Suppressor macrophage (primary cell): ENCODE measurements at places on chromosomes 3 and 15.

DNA sequence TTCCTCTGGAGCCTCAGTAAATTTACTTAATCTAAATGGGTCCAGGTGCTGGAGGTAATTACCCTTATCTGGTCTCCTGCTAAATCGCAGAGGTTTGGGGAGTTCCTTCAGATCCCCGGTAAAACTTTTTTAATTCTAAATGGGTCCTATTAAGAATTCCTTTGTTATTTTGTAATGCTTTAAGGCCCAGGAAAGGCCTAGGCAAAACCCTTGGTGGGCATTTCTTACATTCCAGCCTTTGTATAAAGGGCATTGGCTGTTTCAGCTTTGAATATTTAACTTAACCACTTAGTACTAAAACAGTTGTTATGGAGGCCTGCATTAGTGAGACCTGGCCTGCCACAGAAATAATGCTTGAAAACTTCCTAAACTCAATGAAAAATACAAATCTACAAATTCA, 14.9 kb upstream of the ZNF662 start:
- no peak for DNase-seq

DNA sequence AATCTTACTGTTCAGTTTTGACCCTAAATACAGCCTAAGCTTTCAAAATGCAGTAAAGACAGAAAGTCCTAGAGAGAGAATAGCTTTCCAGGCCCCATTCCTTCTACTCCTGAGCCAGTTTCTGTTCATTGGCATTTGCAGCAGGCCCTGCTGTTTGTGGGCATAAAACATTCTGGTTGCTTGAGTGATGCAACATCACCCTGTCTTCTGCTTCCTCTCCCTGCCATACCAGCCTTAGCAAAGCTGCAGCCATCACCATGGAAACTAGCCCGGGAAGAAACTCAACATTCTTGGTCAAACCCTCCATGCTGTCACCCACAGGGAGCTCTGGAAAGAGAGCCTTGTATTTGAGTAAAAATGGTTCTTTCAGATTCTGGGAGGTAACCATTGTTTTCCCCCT, 325.7 kb downstream of the MAGI1 start:
- DNase-seq: no peak

DNA sequence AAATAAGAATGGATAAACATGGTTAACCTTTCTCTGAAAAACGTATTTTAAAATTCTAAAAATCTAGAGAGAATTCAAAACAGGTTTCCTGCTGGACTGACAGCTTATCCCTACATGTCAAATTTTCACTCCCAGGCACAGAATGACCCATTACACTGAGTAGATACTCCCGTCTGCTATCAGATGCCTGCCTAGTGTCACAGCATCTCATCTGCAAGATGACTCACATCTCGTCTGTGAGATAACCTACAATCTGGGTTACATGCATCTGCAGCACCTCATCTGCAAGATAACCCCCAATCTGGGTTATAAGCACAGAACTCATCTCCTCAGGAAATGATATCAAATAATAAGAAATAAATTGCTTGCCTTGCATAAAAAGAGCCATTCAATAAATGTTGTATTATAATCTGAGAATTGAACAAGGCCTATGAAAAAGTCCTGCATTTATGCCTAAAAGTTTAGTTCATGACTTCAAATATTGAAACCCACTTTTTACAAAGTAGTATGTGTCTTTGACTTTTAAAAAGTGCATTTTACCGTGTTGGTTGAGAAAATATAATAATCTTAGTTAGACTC, 188.3 kb upstream of the THBS1 start:
- DNase-seq: no peak

DNA sequence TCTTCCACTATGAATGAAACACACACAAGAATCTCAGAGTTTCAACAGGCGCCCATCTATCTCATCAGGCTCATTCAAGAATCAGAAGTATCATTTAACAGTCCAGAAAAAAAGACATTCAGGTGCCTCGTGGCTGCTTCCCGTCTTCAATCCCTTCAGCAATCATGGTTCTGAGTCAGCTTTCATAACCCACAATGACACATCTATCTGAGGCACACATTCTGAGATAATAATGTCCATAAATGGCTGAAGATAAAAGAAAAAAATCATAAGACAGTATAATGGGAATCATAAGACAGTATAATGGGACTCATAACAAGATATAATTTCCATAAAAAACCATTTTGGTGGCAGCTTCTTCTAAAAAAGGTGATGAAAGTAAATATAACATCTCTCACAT, 52.4 kb downstream of the TNIK start:
- peak; percentile 13 for DNase-seq

- DNase-seq: no peak
Measured at GRCh38 chr3:122642935-122643334, 37.7 kb upstream of the PARP14 start.

DNA sequence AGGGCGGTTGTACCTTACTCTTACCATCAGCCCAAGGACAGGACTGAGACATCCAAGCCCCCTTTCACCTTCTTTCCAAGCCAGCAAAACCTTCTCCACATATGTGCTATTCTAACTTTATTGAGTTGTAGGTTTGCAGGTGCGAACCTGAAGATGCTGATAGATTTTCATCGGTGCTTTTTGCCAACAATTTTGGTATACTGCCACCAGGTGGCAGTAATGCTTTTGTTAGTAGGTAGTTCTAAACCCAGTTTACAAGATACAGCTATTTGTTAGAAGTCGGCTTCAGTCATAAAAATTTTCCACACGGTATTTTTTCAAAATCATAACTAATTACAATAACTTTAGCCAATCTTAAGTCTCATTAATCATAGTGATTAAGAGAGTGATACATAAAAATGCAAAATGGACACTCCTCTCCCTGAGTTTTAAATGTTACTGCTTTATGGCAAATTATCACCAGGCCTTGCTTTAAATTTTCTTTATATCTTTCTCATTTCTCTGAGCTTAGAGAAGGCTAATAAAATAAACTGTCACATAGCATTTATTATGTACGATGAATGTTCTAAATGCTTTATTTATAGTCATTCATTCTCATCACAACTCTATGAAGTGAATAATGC, 636 bp downstream of the TBC1D21 start:
- peak; percentile 78 for DNase-seq

GRCh38 chr3:62970648-62971047, 95.4 kb upstream of the CADPS start:
- DNase-seq: no peak

DNA sequence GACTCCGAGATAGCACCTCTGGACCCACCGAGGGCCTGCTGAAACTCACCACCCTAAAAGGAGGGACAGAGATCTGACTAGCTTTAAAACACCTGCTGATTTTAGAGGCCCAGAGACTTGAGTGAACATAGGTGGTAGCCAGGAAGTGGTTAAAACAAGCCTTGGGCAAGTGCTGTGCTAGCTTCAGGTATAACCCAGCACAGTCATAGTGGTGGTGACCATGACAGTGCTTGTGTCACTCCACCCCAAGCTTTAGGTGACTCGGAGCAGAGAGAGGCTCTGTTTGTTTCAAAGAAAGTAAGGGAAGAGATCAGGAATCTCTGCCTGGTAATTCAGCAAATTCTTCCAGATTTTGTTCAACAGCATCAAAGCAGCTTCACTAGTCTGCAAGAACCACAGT, 641.1 kb upstream of the BCHE start:
- DNase-seq: no peak

DNA sequence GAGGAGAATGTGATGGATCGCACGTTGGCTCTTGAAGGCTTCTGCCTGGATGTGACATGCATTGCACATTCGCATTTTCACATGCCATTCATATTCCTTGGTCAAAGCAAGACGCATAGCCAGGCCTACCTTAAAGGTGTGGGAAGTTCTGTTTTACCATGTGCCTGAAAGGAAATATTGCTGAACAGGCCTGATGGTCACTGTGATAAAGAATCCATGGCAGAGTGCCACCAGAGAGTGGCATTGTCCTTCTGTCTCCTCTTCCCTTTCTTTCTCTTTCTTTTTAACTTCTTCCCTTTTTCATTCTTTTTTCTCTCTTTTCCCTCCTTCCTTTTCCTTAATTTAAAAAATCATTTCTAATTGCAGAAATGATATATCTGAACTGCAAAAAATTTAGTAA, 15.9 kb upstream of the MITF start:
- DNase-seq: no peak
